ENCODE measurements at places on chromosomes 16 and 17.

DNA sequence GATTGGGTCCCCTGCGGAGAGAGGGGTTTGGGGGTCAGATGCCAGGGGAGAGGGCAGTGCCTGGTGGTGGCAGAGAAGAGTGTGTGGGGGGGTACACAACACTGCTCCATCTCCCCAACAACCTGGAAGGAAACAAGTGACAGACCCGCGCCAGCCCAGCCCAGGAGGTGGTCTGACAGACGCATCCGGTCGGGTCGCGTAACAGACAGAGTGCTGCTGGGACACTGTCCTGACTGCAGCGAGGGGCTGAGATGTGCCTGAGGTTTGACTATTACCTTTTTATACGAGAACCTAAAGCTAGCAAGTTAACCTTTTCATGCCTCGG lies 16.2 kb downstream of the UNC13D start:
- no peak for DNase-seq

GRCh38 chr16:80936410-80936809 lies 70.3 kb downstream of the CMC2 start:
- DNase-seq: no peak

DNA sequence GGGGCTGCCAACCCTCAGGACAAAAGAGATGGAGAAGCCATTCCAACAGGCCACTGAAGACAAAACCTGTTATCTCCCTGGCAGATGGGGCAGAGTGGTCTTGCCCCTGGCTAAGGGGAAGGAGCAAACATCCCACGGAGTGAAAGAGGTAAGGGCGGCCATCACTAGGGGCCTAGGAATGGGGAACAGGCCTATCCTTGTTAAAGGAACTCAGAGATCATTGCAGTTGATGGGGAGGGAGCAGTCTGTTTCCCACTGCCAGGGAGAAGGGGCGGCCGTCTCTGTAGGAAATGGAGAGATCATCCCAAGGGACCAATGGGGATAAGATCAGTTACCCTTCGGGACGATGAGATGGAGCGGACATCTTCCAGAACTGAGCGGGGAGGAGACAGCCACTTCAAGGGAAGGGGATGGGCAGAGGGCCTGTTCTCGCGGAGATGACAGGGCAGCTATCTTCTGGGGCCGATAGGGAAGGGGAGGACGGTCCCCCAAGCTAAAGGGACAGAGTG lies 581 bp upstream of the TMEM208 start:
- DNase-seq: no peak

- DNase-seq: no peak
Observed at GRCh38 chr16:82748026-82748425, 121.3 kb downstream of the CDH13 start.

GRCh38 chr17:1301546-1301945 lies 22.1 kb downstream of the TRARG1 start:
- DNase-seq: no peak

DNA sequence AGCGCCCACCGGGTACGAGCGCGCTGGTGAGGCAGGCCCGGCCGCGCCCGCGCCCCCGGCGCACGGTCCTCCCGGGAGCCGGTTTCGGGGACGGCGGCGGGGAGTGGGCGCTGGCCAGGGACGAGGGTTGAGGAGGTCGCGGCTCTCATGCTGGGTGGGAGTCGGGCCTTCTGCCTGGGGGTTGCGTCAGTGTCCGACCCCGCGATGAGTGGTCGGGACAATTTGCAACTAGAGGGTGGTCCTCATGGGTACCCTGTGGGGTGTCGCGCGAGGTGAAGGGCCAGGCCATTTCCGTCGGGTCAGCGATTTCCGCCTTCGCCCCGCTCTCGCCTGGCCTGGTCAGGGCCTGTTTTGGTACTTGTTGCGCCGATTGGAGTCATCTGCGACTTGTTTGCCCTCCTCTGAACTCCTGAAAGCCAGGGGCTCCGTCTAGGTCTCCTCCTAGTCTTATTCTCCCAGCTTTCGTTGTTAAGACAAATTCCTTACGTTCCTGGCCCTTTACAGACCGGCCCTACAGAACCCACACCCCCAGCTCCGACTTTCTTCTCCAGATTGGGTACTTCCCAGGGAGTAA lies 14.9 kb downstream of the NAA60 start:
- DNase-seq: no peak

DNA sequence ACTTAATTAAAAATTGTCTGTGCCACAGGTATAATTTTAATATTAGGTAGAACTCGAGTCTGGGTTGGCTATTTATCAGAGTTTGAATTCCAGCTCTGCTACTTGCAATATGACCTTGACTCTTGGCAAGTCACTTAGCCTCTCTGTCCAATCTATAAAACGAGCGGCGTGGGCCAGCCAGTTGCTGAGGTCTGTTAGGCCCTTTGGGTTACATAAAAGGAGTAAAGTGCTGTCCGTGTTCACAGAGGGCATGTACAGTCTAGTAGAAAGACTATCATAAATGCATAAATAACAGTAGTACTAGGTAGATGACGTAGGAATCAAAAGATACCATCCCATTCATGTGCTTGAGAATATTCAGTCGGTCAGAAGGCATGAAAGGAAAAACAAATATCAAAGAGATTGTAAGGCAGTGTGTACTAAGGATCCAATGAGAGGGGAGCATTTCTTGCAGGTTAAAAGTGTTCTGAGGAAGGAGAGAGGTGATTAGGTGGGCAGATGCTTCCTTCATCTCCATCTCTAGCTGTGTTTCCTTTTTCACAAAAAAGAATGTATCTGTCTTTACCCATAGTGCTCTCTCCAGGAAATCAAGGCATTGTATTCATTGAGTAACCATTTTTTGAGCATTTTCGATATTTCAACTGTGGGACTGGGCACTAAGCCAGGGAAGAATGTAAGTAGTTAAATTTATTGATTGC lies 2.4 kb downstream of the TNRC6A start:
- DNase-seq: no peak

- DNase-seq: no peak
Observed at GRCh38 chr17:33377837-33378595, 84.9 kb upstream of the ASIC2 start.

GRCh38 chr17:17086585-17086984 lies 44.3 kb downstream of the MPRIP start:
- DNase-seq: no peak

- DNase-seq: no peak
Observed at GRCh38 chr16:73040136-73040535, 7.8 kb downstream of the ZFHX3 start.

GRCh38 chr16:74888232-74888862 lies 96.6 kb downstream of the WDR59 start:
- no peak for DNase-seq

- no peak for DNase-seq
Observed at GRCh38 chr17:48308581-48308980, 121.4 kb downstream of the SKAP1 start.

GRCh38 chr17:35879773-35880654 lies at the start of gene CCL5:
TSS of gene CCL5 (minus strand) at chr17:35880360.
- no peak for DNase-seq

- no peak for DNase-seq
Observed at GRCh38 chr17:55062921-55063320, 94.4 kb downstream of the STXBP4 start.

GRCh38 chr16:22262460-22262859 lies 34.7 kb upstream of the POLR3E start:
- no peak for DNase-seq

DNA sequence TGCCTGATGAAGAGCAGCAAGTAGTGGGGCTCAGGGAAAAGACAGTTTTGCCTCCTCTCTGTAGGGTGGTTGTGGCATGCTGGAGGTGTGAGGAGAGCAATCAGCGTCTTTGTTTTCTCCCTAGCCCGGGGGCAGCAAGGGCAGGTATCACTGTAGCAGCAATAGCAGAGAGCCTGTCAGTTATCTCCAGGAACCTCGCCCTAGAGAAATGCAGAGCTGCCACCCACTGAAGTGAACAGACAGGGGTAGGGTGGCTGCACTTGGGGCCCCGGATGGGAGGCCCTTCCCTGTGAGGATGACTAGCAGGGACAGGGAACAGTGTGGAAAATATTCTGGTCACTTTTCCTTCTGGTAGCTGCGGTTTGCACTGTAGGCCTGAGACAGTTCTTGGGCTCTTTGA lies 886.5 kb downstream of the CDH8 start:
- DNase-seq: no peak

DNA sequence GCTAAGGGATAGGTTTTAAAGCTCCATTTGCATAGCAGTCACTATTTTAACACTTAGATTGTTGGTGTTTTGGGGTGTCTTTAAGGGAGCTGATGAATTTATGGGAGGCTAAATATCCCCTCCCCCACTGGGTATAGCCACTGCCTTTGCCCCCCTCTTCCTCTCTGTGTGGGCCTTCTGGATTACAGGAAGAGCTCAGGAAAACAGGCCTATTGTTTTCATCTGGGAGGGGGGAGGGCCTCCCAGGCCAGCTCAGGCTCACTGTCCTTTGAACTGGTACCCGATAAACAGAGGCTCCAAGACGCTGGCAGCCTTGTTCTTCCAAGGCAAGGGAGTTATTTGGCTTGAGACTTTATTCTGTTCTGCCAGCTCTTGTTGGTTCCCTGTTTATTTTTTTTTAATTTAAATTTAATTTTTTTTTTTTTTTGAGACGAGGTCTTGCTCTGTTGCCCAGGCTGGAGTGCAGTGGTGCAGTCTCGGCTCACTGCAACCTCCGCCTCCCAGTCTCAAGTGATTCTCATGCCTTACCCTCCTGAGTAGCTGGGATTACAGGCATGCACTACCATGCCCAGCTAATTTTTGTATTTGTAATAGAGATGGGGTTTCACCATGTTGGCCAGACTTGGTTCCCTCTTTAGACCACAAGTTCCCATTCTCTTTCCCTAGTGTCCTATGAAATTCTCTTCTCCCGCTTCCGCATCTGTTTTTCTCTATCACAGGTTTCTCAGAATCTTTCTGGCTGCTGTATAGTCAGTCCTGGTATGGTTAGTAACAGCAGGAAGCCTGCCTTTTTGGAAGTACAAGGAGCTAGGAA lies 25.1 kb downstream of the MINK1 start:
- no peak for DNase-seq

GRCh38 chr16:8880839-8881510 lies 1.2 kb upstream of the LITAFD start:
- DNase-seq: no peak

- no peak for DNase-seq
Observed at GRCh38 chr17:8332688-8333087, 7.0 kb upstream of the ODF4 start.

- DNase-seq: no peak
Observed at GRCh38 chr16:46974352-46974751, 878 bp upstream of the DNAJA2 start.

GRCh38 chr16:88102597-88102996 lies 151.4 kb downstream of the BANP start:
- DNase-seq: no peak

DNA sequence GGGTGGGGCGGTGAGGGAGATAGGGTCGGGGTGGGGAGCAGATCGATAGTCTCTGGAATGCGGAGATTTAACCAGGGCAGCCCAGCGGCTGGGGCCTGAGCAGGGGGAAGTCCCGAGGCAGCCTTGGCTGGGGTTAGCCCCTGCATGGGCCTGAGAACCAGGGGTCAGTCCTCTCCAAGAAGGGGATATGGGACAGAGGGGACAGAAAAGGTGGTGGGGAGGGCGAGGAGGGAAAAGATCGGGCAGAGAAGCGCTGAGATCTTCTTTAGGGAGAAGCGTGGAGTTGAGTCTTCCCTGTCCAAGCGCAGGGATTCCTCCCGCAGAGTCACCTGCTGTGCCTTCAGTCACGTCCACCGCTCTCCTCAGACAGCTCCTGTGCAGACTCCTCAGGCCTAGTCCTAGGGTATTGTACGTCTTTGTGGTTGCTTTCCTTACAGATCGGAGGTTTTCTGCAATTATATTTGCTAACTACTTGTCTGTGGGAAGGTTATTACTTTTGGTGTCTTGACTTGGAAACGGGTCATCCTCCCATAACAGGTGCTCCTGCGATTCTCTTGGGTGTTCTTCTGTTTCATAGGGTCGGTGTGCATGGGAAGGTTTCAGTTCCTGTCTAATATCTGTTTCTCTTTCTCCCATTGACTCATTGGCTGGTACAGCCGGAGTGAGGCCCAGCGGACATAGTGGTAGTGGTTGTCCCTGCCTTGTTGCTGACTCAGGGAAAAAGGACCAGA lies 952 bp downstream of the CD300A start:
- no peak for DNase-seq

DNA sequence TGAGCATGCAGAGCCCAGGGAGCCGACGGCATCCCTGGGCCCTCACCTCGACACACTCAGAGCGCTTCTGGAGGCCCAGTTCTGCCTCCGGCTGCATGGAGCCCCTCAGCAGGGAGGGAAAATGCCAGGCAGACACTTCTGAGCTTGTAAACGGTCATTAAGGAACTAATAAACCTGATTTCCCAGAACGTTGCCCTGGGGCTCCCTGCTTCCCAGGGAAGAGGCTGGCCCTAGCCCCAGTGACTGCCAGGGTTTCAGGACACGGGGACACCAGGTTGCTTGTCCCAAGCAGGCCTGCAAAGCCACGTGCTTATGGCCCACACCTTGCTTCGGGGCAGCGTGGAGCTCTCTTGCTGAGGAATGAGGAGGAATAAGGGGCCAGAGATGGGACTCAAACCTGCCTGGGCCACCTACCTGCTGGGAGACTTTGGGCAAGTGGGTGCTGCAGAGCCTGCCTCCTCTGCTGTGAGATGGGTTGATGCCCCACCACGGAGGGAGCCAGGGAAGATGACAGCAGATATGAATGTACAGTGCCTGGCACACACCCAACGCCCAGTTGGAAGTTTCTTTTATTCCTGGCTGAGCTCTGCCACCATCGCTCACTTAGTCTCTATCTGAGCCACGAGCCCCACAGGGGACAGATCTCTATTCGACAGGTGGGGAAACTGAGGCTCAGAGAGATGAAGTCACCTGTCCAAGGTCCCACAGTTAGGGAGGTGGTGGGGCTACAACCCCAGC lies 5.4 kb downstream of the RHBDF2 start:
- no peak for DNase-seq

- DNase-seq: no peak
Observed at GRCh38 chr17:9334536-9335446, 240.8 kb downstream of the STX8 start.

GRCh38 chr16:55204923-55205322 lies 119.1 kb upstream of the IRX6 start:
- no peak for DNase-seq

All from stimulated activated CD4-positive, alpha-beta T cell treated with anti-CD3 and anti-CD28 coated beads, Interleukin-12 subunit alpha, Interleukin-12 subunit beta, amount 100 ng/mL, for 24 hours (primary cell).